ENCODE measurements at places on chromosomes 12 and 14.

- DNase-seq: no peak
These were observed 1076.7 kb downstream of the TMTC2 start for GRCh38 chr12:83763425-83763824.

- no peak for DNase-seq
These were observed 947.7 kb downstream of the GALC start for GRCh38 chr14:87045246-87045645.

DNA sequence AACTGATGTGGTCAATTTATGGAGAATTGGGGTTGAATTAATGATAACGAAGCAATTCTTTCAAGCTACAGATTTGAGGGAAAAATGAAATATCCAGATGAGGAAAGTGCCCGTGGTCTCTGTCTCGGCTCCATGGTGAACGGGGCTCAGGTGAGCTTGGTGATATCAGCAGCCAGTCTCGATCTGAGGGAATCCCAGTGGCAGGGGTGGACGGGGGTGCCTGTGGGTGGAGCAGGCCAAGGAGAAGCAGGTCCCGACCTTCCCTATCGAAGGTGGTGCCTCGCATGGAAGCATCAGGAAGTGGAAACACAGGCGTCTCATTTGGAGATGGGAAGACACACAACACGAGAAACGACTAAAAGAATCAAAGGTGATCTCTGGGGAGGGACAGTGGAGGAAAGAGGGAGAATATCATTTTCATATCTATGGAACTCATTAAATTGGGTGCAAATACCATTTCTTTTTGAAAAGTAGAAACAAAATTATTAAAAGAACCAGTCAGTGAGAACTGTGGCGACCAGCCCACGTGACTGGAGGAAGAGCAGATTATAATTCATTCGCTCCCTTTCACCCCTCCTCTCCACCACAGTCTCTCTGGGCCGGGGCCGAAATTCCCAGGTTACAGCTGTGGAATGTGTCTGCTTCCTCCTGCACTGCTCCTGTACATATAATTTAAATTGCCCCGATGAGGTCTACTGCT lies 354.3 kb upstream of the SFSWAP start:
- DNase-seq: no peak

GRCh38 chr12:25384893-25385248 lies 134.1 kb upstream of the KRAS start:
- no peak for DNase-seq

DNA sequence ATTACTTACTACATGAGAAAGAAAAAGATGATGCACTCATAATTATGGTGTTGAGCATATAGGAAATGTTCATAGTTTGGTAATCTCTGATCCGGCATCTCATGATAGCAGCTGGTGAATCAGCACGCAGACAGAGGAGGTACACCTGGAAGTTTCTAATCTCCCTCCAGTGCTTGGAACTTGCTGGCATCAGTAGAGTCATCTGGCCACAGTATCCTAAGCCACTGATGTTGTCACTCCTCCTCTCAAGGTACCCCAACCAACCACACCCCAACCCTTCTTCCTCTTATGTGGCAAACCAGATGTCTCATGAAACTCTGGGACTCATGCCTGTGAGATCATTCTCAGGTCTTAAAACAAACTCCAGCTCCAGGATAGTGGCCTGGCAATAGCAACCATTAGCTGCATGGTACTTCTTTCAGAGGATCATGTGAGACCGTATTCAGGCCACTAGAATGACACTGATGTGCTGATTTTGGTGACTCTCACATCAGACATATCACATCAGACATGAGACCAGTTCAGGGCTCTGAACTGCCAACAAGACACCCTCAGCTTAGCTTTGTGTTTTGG lies 143.0 kb downstream of the RASSF9 start:
- no peak for DNase-seq

DNA sequence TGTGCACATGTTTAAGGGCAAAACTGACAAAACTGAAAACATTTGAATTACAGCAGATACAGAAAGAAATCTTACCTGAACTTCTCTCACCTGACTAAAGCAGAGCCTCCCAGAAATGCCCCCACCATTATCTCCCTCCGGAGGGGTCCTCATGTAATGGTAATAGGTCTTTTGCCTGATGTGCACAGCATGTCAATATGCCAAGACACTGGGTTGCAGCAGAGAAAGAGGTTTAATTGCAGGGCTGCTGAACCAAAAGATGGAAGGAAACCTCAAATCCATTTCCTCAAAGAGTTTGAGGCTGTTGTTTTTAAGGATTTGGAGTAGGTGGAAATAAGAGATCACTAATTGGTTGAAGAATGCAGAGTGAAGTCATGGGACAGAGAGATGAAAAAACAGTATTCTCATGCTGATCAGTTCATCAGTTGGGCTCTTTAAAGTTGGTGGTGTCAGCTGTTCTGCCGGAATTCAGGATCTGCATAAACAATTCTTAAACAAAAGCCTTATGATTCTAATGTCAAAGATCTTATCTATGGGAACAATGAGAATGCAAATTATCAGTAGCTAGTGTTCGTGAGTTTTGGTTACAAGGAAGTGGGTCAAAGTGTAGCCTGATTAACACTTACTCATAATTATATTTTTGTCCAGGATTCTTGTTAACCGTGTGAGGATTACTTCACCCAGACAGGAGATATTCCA lies 18.2 kb downstream of the ANG start:
- DNase-seq: no peak

GRCh38 chr12:90512518-90512917 lies 442.5 kb downstream of the CCER1 start:
- DNase-seq: no peak

DNA sequence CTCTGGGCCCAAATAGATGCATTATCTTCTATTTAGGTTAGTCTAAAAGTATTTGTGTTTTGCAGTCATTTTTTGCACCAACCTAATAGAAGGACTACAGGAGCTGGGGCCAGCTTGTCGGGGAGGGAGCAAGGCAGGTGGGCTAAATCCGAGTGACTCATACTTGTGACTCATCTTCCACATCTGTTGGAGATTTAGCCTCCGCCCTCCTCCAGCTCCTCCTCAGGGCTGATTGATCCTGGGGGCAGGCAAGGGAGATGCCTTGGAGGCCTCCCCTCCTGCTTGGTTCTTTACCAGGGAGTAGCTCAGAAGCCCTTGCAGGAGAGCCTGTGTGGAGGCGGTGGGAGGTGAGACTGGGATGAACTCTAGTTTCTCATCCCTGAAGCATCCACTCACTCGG lies 27.9 kb downstream of the RHOF start:
- DNase-seq: peak; percentile 63

GRCh38 chr12:124727264-124727800 lies 136.3 kb downstream of the SCARB1 start:
- DNase-seq: no peak

DNA sequence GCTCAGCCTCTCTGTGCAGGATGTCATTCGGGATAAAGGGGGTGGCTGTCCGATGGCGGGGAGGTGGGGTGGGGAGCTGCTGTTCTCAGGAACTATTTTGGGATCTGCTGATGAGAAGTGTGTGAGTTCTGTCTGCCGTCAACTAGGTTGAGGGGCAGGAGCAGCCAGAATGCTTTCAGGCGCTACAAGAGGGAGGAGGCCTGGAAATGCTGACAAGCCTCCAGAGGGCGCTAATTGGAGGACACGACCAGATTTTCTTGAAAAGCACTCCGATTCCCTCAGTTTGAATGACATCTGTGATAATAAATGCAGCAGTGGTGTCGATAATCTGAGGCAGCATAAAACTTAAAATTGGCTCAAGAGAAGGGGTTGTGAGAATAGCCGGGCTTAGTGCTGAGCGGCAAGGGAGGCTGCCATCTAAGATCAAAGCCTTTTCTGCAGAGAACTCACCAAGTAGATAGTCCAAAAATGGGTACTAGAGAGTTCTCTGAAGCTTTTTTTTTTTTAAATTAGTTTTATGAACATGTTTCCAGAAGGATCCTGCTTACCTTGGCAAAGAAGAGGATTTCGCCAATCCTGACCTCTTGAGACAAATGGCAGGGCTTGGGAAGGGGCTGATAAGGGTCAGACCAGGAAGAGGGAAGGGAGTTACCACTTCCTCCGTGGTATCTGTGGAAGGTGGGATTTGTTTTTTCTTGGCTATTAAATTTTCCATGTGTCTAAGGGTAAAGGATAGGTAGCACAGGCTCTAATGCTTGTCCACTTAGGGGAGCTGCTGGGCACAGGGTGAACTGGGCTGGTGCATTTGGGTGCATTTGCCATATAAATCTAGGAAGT lies 94.4 kb downstream of the CRACR2A start:
- DNase-seq: peak; percentile 21

DNA sequence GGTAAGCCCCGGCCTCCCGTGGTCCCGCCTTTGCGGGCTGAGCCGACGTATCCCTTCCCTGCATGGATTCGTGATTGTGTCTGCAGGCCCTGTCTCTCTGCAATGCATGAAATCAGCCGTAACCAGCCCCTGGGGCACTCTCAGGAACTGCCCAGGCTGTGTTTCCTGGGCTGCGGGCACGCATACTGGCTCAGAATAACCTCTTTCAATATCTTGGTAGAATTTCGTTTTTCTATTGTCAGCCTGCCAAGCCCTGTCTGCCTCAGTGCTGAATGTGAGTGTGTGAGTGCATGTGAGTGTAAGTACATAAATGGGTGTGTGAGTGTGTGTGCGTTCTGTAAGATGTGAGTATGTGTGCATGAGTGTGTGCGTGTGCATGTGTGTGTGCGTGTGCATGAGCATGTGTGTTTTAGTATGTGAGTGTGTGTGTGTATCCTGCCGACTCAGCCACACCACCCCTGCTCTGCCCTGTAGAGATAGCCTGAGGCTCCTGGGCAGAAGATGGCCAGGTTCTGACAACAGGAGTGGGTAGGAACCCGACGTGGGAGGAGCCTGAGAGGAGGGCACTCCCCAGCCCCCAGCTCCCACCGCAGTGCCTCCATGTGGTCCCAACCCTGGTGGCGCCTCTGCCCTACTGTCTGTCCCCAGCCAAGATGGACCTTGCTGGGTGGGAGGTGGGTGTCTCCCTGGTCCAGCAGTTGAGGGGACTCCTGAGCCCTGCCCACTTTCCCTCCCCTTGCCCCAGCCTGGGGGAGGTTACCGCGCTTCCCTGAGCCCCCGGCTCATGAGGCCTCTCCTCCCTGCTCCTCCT lies 268.8 kb downstream of the ADGRD1 start:
- no peak for DNase-seq

DNA sequence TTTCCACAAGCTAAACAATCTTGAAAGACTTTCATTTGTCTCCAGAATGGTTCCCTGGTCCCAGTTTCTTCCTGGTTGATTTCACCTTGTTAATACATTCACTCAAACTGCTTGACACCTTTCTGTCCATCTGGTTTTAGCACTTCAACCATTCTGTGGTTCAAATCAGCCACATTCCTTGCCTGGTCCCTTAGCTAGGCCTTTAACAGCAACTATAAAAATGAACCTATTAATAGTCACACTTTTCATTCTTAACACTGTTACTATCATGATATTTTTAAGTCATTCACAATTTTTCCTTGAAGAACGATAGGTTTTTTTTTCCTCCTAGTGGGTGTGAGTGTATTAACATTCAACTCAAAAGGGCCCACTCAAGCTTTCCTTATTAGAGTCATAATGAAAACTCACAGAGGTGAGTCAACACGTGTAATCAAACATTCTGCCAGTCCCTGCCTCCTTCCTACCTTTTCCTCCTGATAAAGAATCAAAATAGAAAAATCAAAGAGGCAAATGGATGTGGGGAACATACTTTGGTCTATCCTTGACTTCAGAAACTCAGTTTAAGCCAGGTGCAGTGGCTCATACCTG lies 34.4 kb upstream of the CCNT1 start:
- no peak for DNase-seq

- no peak for DNase-seq
These were observed 1140.7 kb upstream of the TMEM132C start for GRCh38 chr12:127126260-127126628.

- DNase-seq: no peak
These were observed 14.0 kb downstream of the GIT2 start for GRCh38 chr12:109982210-109982609.

DNA sequence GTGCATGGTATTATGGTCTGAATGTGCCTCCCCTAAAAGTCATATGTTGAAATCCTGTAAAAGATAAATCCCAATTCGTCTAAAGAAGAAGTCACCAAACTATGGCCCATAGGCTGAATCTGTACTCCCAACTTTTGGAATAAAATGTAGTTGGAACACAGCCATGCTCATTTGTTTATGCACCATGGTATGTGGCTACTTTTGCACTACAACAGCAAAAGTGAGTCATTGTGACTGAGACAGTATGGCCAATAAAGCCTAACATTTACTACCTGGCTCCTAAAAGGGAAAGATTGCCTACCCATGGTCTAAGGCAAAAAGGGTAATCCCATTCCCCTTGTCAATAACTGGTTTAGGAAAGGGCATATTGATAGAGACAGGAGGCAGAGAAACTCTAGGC lies 101.8 kb downstream of the LRIG3 start:
- DNase-seq: no peak

- DNase-seq: no peak
These were observed 533.3 kb upstream of the MIS18BP1 start for GRCh38 chr14:45786266-45786665.

DNA sequence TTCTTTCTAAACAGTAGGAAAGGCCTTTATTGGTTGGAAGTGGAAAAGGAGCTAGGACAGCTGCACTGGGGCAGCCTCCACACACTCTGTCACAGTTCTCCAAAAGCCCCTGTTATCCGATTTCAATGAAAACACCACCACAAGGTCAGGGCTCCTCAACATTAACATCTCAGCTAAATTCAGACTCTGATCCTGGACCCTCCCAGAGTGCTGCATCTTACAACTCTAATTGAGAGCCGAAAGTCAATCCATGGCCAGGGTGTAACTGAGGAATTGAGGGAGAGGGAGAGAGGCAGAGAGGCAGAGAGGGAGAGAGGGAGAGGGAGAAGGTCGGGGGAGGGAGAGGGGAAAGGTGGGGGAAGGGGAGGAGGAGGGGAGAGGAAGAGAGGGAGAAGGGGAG lies 32.1 kb downstream of the DICER1 start:
- DNase-seq: no peak

- DNase-seq: no peak
These were observed 131.0 kb upstream of the NCOR2 start for GRCh38 chr12:124698211-124698997.

GRCh38 chr14:23827100-23827892 lies 126.3 kb upstream of the DHRS4 start:
- DNase-seq: no peak

- DNase-seq: no peak
These were observed 27.0 kb downstream of the SERPINA3 start for GRCh38 chr14:94638961-94639817.

DNA sequence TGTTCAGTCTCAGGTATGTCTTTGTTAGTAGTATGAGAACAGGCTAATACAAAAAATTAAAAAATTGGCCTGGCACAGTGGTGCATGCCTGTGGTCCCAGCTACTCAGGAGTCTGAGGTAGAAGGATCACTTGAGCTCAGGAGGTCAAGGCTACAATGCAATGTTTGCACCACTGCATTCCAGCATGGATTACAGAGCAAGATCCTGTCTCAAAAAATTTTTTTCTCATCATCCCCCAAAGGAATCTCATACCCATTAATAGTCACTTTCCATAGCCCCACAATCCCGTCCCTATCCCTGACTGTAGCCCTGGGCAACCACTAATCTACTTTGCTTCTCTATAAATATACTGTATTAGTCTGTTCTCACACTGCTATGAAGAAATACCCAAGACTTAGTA lies 57.8 kb downstream of the TTC8 start:
- DNase-seq: no peak

All from erythroblast (primary cell).